ENCODE measurements at places on chromosomes 5 and 9.

DNA sequence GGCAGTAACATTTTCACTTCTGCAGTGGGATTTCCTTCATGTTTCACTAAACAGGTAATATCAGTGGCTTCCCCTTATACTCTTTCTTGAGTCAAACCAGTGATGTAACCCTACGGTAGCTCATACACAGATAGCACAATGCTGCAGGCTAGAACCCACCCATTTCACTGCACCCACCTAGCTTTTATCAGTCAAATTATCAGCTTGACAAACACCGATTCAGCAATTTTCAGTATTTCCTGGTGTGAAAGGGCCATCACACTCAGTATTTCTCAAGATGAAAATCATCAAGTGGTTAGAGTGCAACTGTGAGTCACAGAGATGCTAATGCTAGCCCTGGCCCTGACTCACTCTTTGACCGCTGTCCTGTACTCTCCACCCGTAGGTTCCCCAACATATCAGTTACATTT is 242.3 kb upstream of the PTGER4 start:
- no peak for DNase-seq

DNA sequence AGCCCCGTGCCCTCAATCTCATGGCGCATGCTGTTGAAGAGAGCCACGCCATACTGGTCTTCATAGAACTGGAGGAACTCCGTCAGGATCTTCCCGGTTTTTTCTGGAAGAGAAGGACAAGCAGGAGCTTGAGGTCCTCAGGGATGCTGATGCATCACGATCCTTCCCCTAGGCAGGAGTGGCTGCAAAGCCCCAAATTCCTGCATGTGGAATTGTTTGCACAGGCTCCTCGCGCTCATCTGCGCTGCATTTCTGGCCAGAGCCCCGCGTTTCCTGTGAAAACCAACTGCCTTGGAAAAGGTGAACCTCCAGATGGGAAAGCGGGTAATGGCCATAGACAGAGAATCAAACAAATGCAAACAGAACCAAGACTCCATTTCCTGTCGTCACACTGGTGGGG is 80.4 kb downstream of the LRSAM1 start:
- DNase-seq, result no peak

DNA sequence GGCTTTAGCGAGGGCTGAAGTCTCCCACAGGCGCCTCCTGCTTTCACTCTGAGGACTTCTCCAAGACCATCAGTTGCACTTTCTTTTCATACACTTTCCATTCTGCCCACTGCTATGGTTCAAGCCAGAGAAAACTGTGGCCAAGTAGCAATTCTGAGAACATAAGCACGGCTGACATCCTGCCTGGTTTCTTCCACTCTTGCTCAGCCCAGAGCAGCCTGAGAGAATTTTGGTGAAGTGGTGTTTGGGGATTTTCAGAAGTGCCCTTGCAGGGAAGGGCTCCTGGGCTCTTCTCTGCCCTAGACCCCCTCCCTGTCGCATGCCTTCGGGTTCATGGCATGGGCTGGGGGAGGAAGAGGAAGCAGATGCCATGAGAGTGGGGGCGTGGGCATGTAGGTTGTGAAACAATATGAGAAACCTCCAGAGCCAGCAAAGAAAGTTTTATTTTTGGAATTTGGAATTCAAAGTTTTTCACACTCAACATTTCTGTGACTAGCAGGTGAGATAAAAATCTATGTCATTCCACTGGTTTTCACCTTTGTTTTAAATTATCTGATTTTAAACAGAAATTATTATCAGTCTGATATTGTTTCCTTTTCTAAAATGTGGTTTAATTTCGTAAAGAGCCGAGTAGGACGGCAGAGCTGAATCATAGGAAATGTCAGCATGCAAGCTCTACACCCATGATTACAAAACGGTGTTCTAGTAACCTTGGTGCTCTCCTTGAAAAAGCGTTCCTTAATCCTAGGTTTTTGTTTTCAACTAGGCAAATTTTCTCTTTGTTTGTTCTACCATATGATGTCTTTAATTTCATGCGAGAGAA is 27.8 kb upstream of the TNFSF8 start:
- DNase-seq, result no peak

DNA sequence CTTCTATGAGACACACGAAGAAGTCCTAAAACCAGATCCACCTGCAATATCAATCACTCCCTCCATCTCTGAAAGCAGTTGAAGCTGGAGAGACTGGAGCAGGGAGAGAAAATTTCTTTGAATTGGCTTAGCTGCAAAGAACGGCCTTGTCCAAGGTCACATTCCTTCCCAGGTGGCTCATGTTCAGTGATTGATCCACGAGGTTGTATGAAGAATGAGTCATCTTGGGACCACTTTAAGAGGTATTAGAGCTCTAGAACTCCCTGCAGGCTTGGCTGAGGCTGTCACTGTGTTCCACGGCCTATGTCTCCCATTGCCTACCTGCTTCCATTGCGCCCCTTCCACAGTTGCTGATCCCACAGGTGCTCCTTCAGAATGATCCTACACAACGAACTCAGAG is 68.2 kb downstream of the HMHB1 start:
- DNase-seq, result no peak

DNA sequence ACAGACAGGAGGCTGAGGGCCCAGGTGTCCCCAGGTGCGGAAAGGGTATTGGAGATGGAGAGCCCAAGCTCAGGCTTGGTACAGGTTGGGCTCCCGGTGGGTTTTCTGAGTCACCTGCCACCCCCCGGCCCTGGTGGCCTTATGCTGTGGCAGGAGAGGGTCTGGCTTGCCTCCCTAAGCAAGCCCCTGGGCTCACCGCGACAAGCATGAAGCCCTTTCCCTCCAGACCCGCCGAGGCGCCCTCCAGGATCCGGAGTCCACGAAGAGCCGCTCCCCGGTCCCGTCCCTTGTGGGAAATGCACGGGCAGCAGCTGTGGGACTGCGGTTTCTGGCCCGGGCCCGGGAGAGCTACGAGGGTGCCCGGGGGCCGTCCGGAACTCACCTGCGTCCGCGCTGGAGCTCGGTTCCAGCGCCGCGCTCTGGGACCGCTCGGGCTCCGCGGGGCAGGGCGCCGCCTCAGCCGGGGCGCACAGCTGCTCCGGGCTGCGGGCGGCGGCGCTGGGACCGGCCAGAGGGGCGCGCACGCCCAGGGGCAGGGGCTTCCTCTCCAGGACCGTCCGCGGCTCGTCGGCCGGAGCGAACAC is 757 bp downstream of the SAPCD2 start:
- no peak for DNase-seq

DNA sequence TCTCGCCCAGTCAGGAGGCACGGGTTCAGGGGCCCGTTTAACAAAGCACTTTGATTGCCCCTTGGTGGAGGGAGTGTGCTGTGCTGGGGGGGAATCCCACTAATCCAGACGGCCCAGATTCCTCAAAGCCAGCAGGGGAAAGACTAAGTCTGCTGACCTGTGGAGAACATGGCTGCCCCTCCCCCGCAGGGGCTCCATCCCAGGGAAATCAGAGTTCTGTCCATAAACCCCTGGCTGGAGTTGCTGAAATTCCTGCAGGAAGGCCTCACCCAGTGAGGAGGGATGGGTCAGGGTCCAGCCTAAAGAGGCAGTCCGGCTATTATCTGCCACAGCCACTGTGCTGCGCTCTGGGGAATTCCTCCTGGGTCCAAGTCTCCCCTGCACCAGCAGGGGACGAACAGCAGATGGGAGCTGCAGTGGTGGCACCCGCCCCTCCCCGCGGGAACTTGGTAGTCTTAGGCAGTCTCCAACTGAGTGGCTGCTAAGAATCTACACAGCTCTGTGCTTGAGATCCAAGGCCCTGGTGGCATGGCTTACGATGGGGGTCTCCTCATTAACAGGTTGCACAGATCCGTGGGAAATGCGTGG is 174.0 kb upstream of the DAB2 start:
- no peak for DNase-seq

DNA sequence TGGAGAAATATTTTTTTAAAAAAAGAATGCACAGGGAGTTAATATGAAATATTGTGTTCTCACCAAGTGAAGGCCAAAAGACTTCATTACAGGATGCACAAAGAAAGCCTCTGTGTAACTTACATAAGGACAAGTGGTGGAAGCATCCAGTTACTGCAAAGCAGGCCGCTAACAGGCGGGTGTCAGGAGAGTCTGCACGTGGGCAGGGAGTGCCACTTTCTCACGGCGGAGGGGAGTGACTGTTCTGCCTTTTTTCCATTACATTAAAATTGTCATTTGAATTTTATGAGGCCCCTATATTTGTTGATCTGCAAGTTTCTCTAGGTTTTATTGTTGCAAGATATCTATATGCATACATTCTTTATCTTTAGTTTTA is 28.1 kb upstream of the SPATA31E1 start:
- no peak for DNase-seq

DNA sequence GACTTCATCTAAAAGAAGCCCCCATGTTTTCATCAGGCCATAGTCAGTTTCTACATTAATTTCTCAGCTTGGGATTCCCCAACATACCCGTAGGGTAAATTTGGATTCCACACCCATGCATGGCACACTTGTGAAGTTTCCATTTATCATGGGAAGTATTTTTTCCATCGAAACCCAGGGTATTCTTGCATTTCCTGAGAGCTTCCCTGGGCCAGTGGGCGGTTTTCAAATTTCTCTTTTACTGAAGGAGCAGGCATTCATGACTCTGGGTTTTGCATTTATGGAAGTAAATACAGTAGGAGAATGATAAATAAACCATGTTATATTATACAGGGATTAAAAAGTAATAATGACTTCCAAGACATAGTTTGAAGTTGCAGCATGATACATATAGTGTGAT is 93.0 kb upstream of the MAP3K1 start:
- DNase-seq, result no peak

GRCh38 chr9:90939351-90939750 is 137.7 kb downstream of the SYK start:
- no peak for DNase-seq

Data from amygdala (tissue), 56 donors.